ENCODE measurements at places on chromosomes 12 and 14.

- no peak for DNase-seq
Measured at GRCh38 chr14:72383865-72384264, 451.6 kb downstream of the RGS6 start.

GRCh38 chr12:56129942-56130495 is 2.0 kb downstream of the ESYT1 start:
- no peak for DNase-seq

- no peak for DNase-seq
Measured at GRCh38 chr12:104763168-104763805, 194.8 kb downstream of the SLC41A2 start.

GRCh38 chr12:11321980-11322379 is 11.7 kb upstream of the PRB4 start:
- no peak for DNase-seq

DNA sequence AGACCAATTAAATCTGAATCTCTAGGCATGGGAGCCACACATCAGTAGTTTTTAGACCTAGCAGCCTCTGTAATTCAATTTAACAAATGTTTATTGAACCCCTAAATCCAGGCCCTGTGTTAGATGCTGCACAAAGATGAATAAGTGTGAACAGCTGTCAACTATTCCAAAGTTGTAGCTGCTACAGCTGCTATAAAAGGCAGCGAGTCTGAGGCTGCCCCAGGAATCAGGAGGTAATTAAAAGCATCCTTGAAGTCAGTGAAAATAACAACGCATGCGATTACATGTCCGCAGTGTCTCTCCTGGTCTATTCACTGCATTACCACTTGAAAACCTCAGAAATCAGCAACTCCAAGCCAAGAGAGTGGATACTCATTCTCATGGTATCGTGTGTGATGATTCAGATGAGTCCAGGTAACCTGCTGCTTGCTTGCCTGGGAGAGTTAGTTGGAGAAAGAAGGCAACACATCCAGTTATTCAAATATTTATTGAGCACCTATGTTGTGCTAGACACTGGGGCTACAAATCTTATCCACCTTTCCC is 34.9 kb upstream of the DDHD1 start:
- peak; percentile 12 for DNase-seq

DNA sequence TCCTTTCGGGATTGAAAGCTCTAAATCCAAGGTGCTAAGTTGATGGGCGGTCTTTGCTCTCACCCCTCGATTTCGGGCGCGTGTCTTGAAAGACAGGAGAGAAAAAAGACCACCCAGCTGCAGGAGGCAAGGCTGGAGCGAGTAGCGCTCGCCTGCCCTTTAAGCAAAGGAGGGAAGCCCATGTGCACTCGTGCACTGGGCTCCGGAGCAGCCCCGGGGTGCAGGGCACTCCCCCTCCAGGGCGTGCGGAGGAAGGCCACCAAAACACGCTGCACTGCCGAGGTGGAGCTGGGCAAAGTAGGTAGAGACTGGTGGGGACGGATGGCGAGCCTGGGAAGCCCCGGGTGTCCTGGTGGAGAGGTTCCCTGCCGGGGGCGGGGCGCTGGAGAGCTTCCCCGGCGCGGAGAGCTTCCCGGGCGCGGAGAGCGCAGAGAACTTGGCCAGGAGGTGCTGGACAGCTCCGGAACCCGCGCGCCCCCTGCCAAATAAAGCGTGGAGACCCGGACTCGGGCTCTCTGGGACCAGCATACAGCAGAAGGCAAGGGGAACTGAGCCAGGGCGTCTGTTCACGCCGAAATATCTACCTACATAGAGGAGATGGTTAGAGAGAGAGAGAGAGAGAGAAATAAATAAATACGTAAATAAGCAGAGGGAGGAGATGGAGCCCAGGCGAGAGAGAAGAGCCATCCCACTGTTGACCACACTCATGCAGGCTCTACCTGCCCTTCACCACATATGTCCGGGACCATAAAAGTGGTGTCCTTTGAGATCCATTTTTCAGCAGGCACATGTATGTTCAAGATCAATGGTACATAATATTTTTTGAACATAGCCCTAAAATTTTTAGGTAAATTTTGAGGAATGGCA is 662 bp upstream of the NELL2 start:
- peak; percentile 83 for DNase-seq

GRCh38 chr14:64843548-64843947 is 36.2 kb downstream of the SPTB start:
- DNase-seq: no peak

DNA sequence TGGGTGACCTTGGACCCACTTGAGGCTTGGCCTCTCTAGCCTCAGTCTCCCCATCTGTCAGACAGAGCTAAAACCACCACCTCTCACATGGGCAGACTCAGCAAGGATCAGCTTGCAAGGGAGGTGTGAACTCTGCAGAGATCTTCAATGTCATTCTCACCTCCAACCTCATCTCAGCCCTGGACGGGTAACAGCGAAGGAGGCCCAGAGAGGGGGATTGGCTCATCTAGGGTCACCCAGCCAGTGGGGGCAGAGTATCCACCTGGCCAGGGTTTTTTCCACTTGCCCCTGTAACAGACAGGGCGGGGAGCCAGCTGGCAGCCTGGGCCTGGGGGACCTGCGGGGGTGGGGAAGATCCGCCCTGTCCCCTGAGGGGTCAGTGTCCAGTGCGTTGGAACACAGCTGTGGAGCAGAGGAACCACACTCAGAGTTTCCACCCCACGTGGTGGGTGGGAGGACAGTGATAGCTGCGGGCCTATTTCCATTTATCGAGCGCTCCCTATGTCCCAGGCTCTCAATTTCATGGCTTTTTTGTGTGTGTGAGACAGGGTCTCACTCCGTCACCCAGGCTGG is 27.4 kb downstream of the DTX1 start:
- no peak for DNase-seq

GRCh38 chr14:55724736-55725135 is 144.7 kb downstream of the KTN1 start:
- DNase-seq: peak; percentile 47

DNA sequence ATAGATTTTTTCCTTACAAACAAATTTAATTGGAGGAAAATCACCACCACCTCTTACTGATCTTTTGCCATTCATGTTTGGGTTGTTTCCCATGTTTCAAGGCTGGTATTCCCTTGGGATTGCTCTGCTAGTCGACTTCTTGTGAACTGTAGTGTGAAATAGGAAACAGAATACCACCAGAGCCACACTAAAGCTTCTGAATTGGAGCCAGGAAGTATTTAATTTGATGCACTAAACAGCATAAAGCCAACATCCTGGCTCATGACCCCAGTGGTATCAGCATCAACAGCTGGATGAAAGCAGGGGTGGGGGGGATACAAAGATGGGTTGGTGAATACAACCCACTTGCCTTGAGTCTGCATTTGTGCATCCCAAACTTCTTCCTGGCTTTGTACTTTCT is 127.5 kb downstream of the TBC1D30 start:
- DNase-seq: no peak

DNA sequence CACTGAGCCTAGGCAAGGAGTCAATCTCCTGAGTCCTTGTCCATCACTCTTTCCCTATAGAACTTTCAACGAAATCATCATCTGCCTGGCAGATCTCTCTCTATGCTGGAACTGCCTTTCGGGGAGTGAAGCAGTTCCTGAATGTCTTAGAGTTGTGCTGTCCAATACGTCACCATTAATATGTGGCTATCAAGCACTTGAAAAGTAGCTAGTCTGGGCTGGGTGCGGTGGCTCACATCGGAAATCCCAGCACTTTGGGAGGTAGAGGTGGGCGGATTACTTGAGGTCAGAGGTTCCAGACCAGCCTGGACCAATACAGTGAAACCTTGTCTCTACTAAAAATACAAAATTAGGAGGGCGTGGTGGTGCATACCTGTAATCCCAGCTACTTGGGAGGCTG is 35.1 kb downstream of the NRDE2 start:
- no peak for DNase-seq

- no peak for DNase-seq
Measured at GRCh38 chr12:92030618-92031017, 115.0 kb downstream of the BTG1 start.

GRCh38 chr12:45928309-45928708 is 62.1 kb downstream of the SCAF11 start:
- no peak for DNase-seq

GRCh38 chr14:53147208-53147607 is 5.9 kb downstream of the DDHD1 start:
- no peak for DNase-seq

DNA sequence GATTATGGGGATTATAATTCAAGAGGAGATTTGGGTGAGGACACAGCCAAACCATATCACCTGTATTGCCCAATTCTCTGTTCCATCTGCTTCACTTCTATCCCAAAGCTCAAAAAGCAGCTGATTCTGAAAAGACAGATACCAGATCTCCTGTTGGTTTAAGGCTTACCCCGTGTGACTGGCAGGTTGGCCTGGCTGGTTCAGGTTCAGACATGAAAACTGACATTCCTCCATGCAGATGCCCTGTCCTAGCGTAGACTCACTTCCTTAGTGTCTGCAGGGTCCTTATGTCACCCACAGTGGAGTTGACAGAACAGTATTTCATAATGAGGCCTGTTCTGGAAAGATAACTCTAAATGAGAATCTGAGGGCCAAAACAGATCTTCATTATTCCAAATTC is 61.1 kb upstream of the FLRT2 start:
- DNase-seq: no peak

- no peak for DNase-seq
Measured at GRCh38 chr12:89863493-89863938, 154.9 kb upstream of the ATP2B1 start.

GRCh38 chr14:35353409-35354172 is 51.0 kb downstream of the NFKBIA start:
- no peak for DNase-seq

GRCh38 chr12:49297695-49298060 is 2.7 kb downstream of the PRPH start:
- DNase-seq: no peak

- DNase-seq: no peak
Measured at GRCh38 chr14:81388336-81388735, 11.8 kb downstream of the STON2 start.

Data from NCI-H524 (cell line).